ENCODE measurements at places on chromosomes 16 and 17.
A peak's percentile ranks its signal among the peaks of the same experiment; 100 is the strongest.

- no peak for DNase-seq
Measured at GRCh38 chr17:80358131-80358530, 56.8 kb upstream of the ENDOV start.

DNA sequence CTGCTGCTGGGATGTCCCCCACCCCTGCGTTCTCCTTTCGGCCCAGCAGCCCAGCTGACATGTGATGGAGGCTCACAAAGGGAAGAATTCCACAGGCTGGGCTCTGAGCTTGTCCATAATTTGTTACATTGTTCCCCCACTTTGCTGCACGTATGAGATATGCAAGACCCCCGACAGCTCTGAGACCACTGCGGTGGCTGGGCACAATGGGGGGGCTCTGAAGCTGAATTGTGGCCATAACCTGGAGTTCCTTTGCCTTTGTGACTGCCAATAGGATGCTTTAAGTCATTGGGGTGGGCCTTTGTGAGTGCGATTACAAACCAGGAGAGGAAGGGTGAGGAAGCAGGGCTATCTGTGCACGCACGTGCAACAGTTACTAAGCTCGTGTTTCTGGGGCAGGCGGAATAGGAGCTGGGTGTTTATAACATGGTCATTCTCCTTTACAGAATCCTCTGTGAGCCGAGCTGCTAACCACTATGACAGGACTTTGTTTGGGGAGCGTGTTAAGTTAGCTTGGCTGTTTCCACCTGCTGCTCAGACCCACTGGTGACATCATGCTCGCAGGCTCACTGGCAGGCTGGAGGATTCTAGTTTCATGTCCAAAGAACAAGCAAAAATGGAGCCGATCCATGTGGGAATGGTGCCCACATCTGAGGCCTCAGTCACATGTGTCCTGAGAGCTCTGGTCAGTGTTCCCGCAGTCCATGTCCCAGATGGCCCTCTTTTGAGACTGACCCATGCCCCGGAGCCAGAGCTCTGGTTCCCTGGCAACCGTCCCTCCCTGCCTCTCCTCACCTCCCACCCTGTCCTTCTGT is 208.3 kb upstream of the SALL1 start:
- no peak for DNase-seq

DNA sequence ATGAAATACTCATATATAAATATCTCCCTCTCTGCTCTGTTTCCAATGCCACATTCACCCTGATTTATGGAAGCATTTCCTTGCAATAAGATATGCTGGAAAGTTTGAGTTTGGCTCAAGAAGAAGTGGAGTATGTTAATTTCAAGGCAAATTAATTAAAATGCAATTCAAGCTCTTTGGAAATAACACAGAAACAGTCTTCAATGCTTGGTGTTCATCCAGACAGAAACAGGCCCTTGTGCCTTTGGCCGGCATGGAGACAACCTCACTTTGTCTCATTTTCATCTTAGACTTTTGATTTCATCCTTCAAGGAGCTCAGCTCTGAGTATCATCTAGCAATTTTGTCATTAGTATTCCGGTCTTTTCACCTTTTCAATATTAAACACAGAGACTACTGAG is 210.0 kb downstream of the C16orf95 start:
- no peak for DNase-seq

- no peak for DNase-seq
Measured at GRCh38 chr17:40541060-40541872, 24.0 kb downstream of the CCR7 start.

DNA sequence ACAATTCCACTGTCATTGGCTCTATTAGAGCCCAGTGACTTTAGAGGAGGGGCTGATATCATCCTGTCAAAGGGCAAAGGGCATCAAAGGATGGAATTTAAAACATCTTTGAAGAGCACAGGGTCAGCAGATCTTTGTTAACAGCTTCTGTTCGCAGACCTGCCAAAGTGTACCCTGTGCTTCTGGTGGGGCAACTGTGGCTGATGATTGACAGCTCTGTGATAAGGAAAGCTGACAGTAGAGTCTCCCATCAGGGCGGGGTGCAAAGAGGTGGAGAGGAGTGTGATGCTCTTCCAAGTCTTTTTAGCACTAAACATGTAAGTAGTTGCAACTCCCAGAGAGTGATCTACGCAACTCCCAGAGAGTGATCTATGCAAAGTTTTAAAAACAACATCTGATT is 742.1 kb upstream of the SOX9 start:
- no peak for DNase-seq

GRCh38 chr16:85330694-85331188 is 218.5 kb upstream of the CIBAR2 start:
- DNase-seq = peak; percentile 50

DNA sequence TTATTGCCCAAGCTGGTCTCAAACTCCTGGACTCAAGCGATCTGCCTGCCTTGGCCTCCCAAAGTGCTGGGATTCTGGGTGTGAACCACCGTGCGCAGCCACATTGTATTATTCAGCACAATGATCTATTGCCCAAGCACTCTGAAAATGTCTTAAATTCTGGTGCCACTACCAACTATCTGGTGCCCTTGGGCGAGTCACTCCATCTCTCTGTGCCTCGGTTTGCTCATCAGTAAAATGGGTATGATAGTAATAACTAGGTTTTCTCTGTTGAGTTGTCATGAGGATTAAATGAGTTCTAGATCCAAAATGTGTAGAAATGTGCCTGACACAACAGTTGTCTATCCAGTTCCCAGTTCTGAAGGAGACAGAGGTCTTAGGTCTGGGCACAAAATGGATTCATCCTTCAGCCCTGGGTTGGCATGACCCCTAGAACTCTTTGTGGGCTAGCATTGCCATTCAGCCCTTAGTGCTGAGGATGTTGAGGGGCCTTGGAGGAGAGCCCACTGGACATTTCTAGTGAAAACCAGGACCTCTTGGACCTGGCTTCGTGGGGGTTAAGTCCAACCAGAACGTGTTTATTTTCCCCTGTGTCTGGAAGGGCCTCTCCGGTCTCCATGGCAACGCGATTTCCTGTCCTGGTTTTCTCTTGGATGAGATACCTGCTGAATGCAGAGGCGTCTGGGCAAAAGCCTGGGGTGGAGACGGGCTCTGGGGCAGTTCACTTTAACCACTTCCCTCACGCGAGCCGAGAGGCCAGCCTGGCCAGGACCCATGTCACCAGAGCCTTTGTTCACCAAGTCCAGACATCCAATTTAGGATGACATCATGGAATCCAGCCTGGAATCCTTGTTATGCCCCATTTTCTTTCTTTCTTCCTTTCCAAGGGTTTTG is 43.7 kb upstream of the TNRC6A start:
- DNase-seq = no peak

DNA sequence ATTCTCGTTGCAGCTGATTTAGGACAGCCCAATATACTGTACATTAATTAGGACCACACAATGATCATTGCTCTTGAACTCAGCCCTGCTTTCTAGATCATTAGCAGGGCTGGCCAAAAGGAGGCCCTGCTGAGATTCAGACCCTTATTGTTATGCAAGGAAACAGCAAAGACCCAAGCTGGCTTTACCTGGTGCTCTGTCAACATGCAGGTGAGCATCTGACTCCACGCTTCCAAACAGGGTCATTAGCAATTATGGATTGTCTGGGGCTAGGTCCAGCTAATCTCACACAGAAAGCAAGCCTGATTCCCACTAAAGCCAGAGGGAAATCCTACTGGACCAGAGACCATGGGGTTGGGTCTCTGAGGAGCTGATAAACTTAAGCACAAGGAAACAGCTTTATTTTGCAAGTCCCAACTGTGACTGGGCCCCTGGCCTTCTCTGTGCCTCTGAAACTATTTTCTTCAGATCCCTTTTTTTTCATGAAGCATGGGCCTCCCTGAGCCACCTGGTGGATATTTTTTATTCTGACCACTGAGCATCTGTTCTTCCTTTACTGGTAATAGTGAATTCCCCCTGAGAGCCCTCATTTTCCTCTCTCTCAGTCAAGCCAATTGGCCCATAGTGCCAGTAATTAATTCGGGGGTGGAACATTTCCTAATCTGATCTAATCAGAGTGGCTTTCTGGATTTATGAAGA is 236.1 kb downstream of the GRIN2A start:
- no peak for DNase-seq

- no peak for DNase-seq
Measured at GRCh38 chr16:49441366-49441780, 67.8 kb downstream of the C16orf78 start.

- DNase-seq = peak; percentile 27
Measured at GRCh38 chr17:72714357-72714966, 378.0 kb downstream of the SLC39A11 start.

DNA sequence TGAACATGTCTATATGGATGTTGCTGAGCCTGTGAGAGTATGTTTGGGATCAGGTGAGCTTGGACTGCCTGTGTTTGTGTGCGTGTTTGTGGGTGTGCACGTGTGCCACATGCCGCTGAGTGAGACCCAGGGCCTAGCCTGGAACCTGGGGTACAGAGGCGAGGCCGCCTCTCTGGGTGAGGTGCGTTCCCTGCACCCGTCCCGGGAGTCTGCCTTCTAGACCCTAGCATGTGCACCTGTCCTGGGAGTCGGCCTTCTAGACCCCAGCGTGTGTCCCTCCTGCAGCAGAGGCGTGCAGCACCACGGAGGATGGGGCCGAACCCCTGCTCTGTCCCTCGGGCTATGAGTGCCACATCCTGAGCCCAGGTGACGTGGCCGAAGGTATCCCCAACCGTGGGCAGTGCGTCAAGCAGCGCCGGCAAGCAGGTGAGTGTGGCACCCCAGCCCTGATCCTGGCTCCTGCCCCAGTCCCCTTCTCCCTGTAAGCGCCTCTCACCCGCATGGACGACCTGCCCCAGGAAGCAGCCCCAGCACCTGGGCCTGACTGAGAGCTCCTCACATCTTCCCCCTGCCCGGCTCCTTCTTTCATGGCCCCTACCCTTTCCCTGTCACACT is 24.6 kb downstream of the WFDC1 start:
- DNase-seq = no peak

DNA sequence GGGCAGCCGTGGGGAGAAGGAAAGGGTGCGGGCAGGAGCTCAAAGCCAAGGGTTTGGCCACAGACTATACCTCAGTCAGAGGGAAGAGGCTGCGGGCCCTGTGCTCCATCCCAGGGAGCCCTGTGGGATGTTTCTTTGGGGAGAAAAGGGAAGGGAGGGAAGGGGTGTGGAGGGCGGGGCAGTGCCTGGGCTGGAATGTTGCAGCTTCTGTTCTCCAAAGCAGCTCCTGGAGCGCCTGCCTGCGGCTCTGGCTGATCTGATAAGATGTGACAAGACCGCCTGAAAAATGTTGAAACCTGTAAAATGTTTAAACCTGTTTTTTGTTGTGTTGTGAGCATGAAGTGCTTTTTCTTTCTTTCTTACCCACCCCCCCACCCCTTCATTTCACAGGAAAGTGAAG is 32.8 kb downstream of the WNT3 start:
- no peak for DNase-seq

- DNase-seq = no peak
Measured at GRCh38 chr16:69386596-69386995, 789 bp upstream of the TERF2 start.

GRCh38 chr17:65511316-65511715 is 50.1 kb downstream of the AXIN2 start:
- no peak for DNase-seq

DNA sequence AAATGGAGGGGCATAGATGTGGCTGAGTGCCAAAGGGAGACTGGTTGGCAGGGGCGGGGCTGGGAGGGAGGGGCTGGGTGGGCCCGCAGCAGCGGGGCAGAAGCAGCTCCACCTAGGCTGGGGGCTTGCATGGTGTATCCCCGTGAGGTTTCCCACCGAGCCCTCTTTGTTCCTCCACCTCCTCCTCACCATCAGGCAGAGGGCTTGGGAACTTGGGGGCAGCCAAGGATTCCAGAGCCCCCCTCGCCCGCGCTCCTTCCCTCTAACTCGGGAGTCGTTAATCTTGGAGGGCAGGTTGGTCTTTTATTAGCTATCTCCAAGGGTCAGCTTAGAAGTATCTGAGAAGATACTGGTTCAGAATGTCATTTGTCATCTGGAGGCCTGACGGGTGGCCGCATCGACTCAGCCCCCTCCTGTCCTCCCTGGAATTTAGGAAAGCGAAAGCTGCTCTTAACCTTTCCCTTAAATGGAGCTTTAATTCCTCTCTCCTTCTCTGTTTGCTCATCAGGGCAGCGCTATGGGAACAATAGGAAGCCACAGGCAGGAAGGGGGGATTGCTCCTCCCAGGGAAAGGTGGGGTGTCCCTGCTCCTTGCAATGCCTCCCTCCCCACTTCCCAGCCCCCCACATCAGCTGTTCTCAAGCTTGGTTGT is 274.3 kb upstream of the XYLT1 start:
- no peak for DNase-seq

- no peak for DNase-seq
Measured at GRCh38 chr17:30831257-30831656, 509 bp upstream of the ATAD5 start.

DNA sequence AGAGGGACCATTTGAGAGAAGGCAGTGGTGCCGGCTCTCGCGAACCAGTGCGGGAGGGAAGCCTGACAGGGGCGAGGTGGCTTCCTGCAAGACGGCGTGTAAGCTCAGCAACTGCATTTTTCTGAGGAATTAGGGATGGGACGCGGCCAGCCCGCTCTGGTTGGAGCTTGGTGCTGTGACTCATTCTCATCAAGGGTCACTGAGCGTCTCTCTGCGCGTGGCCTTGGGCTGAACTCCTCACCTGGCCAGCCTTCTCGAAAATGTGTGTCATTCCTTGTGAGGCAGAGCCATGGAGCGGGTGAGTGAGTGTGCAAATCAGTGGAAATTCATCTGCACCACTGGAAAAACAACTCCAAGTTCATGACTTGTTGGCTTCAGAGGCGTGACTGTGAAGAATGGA is 52.8 kb downstream of the NTN1 start:
- DNase-seq = no peak

DNA sequence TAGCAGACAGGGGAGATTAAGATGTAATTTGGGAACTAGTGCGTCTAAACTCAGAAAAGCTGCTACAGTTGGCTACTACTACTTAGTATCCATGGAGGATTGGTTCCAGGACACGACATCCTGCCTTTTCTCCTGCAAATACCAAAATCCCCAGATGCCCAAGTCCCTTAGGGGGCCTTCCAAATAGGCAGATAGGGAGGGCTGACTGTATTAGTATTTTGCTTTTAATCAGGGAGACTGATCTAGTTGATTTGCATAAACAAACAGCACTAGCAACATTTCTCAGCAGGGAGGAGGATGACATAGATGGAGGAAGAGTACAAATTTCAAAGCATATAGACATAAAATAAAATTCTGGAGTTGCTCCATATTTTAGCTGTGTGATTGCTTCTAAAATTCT is 621.6 kb upstream of the GOT2 start:
- no peak for DNase-seq
